ENCODE measurements at places on chromosomes 13 and 19.

DNA sequence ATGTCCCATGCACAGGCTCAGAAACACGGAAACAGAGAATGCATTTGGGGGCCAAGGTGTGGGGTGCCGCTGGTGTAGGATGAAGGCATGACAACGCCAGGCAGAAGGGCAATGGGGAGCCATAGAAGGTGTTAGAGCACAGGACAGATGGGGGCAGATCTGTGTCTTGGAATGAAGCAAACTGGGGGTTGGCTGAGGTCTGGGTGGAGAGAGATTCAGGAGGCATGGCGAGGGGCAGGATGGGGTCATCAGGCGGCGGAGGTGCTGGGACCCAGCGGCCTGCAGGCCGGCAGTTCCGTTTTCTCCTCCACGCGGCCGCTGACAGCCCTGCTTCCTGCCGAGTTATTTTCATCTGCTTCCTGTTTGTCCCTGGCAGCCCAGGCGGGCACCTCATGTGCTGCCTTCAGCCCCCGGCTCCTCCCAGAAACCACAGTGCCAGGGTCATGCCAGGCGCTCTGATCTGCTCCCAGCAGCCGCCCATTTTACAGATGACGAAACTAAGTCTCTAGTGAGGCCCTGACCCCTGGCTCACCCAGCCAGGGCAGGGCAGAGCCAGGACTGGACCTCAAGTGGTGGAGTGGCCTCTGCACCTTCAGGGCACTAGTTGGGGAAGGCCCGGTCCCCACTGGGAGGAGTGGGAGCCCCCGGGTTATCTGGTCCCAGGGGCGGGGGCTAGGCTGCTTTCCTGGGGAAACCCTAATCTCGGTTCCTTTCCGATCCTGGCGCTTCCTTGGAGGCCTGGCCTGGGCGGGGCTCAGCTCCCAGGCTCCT, 2.2 kb downstream of the ARHGAP45 start:
- DNase-seq = no peak

- DNase-seq = no peak
These were observed 120.0 kb downstream of the ITGBL1 start for GRCh38 chr13:101572456-101572855.

DNA sequence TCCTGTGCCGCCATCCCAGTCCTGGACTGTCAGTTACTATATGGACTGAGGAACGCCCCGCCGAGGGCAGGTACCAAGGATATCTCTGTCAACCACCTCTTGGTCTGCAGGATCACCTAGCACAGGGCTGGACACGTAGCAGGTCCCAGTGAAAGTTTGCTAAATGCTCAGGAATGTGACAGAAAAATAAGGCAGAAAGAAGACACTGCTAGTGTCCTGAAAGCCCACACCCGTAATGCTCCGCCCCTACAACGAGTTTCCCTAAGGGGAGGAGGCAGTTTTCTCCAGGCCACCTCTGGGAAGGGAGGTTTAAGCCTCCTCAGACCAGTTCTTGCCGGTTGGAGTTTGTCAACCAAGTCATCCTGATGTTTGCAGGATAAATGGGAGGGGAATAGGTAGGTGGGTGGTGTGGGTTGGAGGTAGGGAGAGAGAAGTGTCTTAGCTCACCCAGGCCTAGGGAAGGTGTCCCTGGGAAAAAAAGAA, 1.7 kb upstream of the SERTAD3 start:
- DNase-seq = peak; percentile 62

- no peak for DNase-seq
These were observed at the start of gene LRG1 for GRCh38 chr19:4539693-4540581. TSS of gene LRG1 (minus strand) at chr19:4540036. CDS start at chr19:4540013, 23 bp downstream.

DNA sequence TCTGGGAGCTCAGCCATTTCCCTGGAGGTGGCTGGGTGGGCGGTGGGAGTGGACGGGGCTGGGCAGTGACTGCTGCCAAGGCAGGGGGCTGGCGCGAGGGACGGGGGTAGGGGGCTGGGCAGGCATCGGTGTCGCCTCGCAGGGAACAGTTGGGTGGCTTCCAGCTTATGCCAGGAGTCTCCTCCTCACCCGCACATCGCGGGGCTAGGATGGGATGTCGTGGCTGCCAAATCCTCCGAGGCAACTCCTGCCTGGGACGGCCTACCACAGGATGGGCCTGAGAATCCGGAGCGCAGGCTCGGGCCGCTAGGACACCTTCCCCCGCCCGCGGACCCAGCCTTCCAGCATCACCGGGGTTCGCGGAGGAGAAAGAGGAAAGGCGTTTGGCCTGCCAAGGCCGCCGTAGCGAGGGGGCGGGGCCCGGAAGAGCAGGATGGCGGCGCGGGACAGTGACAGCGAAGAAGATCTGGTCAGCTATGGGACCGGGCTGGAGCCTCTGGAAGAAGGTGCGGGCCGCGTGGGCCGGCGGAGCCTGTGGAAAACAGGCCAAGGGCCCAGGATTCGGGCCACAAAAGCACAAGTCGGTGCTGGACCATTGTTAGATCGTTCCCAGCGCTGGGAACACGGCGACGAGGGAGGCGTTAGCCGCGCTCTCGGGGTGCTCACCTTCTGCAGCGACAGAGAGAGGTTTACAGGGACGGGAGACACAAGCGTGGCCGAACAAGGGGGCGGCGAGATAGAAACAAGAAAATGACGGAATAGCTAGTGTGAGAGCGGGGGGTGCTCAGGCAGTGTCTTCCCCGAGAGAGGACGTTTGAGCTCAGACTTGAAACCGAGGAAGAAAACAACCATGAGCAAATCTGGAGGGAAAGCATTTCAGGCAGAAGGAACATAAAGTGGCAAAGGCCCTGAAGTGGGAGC, at the start of gene GPATCH1:
Gene GPATCH1, plus strand, starts transcription at position 421 of the 921 bp plus-strand sequence. Its CDS starts 13 bp downstream, at position 434.
- peak; percentile 91 for DNase-seq

GRCh38 chr13:113860665-113861432, 3.0 kb downstream of the GAS6 start:
- DNase-seq = peak; percentile 80

DNA sequence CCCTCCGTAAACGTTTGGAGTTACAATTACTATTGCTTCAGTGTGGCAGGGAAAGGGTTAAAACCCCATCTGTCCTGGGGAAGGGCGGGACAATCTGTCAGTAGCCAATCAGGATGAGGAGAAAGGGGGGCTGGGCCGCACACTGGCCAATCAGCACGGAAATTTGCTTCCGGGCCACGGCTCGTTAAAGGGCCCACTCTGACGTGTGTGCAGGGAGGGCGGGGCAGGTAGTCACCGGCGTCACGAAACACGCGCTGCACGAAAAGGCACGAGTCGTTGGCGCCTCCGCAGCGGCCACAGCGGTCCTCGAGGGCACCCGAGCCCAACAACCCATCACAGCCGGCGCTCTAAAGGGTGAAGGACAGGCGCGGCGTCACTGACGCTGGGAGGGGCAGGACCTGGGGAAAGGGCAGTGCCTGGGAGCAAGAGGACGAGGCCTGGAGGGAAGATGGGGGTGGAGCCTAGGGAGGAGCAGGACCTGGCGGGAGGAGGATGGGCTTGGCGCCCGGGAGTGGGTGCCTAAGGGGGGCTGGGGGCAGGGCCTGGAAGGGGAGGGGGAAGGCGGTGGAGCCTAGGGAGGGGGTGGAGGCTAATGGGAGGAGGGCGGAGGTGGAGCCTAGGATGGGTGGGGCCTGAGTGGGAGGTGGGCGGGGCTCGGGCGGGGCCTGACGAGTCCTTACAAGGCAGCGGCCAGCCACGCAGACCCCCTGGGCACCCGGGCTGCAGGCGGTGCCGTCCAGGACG, 4.9 kb downstream of the ADAMTSL5 start:
- peak; percentile 98 for DNase-seq

DNA sequence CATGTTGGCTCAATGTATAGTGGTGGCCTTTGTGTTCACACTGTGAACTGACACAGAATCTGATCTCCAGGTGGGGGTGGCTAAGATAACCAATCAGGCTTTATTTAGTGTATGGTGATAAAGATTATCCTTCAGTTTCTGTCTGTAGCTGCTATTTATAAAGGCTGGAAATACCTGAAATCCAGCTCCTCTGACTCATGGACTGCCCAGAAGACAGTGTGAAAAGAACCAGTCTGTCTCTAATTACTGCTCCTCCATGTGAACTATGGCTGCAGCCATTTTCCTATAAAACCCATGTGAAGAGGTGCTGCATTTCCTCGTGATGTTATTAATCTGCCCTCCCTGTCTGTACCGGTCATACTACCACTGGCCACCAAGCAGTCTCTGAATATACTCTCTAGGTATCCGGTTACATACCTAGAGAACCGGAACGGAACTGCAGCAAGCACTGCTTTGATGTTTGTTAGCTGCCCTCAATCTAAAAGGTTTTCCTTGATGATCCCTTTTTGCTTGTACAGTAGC, 238.0 kb downstream of the LHFPL6 start:
- no peak for DNase-seq

DNA sequence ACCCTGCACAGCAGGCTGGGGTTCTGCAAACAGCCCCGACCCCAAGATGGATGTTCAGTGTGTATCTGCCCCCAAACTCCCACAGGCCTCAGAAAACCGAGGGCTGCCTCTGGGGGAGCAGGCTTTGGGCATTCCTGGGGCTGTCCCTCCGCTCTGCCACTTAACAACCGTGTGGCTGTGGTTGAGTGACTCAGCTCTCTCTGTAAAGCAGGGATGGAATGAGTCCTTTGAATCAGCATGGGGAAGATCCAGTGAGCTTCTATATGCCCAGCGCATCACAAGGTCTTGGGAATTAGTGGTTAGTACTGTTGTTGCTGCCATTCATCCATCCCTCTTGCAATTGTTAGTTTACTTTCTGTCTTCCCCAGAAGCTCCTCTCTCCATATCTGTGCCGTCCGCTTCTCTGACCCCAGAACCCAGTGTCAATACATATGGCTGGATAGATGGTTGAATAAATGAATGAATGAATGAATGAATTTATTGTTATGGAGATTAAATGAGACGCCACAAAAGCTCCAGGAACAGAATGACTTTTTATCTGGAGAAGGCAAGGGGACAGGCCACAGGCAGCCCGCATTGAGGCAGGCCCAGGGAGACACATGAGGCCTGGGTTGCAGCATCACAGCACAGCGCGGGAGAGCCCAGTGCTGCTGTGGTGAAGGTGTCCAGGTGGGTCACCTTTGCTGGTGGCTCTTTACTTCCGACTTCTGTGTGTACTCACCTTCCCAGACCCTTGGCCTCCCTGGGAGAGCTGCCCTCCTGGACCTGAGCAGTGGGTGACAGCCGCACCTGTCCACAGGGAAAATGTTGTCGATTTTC, 89.2 kb downstream of the RGCC start:
- DNase-seq = no peak

DNA sequence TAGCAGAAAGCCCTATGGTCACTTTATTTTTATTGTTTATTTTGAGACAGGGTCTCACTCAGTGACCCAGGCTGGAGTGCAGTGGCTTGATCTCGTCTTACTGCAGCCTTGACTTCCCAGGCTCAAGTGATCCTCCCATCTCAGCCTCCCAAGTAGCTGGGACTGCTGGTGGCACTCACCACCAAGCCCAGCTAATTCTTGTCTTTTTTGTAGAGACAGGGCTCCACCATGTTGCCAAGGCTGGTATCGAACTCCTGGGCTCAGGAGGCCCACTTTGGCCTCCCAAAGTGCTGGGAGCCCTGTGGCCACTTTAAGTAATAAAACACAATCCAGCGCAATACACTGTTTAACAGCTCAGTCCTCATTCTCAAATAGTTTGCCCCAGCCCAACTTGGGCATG, 69.3 kb downstream of the NUFIP1 start:
- no peak for DNase-seq

DNA sequence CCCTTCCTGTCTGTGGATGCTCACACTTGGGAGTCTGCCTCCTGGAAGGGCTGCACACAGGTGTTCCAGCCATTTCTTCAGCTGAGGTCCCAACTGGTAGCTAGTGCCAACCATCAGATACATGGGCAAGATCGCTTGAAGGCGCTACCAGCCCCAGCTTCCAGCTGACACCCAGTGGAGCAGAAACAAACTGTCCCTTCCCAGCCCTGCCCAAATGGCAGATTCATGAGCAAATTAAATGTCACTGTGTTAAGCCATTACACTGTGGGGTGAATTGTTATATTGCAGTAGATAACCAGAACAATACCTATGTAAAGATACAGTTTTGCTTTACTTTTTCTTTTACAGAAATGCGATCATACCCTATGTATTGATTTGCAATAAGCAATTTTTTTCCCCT, 17.6 kb downstream of the ING1 start:
- no peak for DNase-seq

GRCh38 chr19:29397748-29398147, 128.0 kb upstream of the VSTM2B start:
- no peak for DNase-seq

DNA sequence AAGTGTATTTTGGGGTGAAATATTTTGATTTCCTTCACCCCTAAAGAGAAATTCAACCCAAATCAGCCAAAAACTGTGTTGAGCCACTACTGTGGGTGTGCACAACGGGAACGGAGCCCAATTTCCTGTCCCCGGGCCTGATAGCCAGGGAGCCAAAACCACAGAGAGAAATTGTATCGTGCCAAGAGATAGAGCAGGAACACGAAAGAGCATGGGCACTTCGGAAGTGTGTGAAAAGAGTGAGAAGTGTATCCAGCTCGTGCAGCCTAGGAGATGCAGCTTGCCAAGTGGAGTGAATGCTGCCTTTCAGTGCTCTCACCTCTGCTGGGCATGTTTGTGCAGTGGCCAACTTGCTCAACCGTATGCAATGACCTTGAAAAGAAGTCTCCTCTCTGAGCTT, 19.4 kb upstream of the PLEKHF1 start:
- DNase-seq = no peak

GRCh38 chr13:113923376-113924063, 50.4 kb downstream of the C13orf46 start:
- peak; percentile 15 for DNase-seq

DNA sequence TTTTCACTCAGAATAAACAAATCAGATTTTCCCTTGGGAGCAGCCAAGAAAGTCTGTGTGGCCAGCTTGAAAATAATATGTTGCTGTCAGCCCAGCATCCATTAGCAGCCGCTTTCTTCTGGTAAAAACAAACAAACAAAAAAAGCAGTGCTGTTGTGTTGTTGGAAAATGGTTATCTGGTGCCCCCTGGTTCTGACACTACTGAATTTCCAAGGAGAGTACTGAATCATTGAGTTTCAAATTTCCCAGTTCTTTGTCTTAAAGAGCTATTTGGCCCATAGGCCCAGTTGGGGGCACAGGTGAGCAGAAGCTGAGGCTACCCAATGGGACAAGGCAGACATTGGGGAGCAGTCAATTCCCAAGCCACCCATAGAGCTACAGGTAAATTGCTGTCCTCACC, 995.9 kb downstream of the UQCRFS1 start:
- DNase-seq = peak; percentile 49

DNA sequence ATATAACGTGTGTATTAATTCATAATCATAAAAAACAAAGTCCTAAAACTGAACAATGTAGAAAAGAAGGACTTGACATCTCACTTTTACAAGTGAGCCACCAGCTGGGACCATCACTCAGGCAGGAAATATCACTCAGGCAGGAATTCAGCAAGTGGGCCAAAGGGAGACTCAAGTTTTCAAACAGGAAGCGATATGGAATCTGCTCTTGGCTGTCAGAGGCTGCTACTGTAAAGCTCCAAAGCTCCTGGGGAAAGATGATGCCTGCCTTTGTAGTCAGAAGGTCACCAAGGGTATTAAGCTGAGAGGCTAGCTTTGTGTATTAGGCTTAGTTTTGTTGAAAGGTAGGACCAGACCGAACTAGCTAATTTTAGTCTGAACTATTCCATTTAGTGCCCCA, 5.5 kb upstream of the AKAP11 start:
- no peak for DNase-seq

GRCh38 chr19:8702350-8702749, 3.8 kb upstream of the ACTL9 start:
- DNase-seq = no peak
